ENCODE measurements at places on chromosomes 4 and X.

- no peak for DNase-seq
Observed at GRCh38 chr4:38128478-38129459, 168.6 kb downstream of the PTTG2 start.

DNA sequence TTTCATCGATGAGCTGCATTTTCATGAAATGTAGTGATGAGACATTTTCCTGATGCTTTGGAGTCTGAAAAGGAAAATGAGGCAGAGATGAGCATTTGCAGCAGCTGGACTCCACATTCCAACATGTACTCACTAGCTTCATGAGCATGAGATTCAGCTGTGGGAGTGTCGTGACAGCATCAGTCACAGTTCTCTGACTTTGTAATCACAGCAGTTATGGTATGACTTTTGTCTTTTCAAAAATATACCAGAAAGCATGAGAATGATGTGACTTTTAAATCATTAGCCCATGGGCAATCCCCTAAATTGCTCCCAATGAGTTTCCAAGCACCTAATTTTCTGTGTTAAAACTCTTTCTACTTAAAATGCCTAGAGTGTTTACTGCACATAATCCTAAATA lies 18.3 kb upstream of the MSL3 start:
- DNase-seq, result no peak

DNA sequence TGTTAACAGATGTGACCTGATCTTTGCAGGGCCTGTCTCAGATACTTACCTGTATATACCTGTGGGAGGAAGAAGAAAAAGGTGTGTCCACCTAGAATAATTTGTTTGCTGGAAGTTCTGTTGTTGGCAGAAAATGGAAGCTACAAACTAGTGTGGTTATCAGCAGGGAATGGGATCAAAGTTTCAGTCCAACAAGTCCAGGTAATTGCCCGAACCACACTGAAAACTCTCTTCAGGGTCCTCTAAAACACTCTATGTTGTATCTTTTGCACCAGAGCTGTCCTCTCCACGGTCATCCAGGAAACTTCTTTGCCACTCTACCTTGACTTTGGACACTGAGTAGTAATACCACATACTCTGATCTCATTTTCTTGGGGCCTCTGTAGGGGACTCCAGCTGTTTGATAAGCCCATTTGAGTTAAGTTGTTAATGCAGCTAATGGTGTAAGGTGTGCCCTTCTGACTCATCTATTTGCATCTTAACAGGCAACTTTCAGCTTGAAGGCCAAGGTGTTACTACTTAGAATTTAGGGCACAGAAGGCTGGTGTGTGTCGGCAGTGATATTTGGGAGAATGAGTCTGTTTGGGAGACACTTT lies 38.7 kb upstream of the GATB start:
- DNase-seq, result no peak

DNA sequence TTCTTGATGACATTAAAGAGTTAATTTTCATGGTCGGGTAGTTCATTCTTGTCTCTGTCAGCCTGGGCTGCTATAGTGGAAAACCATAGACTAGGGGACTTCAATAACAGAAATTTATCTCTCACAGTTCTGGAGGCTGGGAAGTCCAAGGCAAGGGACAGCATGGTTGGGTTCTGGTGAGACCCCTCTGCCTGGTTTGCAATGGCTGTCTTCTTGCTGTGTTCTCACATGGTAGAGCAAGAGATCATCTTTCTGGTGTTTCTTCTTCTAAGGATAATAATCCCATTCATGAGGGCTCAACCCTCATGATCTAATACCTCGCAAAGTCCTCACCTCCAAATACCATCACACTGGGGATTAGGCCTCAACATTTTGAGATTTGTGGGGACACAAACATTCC lies 50.1 kb downstream of the RHOH start:
- DNase-seq, result no peak

GRCh38 chr4:71296945-71297344 lies 41.9 kb upstream of the SLC4A4 start:
- peak; percentile 24 for DNase-seq

DNA sequence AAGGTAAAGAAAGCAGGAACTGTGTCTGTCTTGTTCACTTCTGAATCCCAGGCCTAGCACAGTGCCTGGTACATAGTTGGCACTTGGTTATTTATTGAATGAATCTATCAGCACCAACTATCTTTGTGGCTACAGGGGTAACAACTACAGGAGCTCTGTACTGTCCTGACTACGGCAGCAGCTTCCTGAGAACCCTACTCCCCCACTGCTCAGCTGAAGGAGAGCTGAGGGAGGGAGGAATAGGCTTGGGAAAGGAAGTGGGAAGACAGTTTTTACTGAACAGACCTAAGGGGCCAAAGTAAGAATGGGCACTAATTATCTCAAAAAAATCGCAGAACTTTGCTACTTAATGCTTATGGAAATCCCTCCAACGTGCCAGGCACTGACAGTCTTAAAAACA lies 156.1 kb upstream of the RAPGEF2 start:
- DNase-seq, result no peak

DNA sequence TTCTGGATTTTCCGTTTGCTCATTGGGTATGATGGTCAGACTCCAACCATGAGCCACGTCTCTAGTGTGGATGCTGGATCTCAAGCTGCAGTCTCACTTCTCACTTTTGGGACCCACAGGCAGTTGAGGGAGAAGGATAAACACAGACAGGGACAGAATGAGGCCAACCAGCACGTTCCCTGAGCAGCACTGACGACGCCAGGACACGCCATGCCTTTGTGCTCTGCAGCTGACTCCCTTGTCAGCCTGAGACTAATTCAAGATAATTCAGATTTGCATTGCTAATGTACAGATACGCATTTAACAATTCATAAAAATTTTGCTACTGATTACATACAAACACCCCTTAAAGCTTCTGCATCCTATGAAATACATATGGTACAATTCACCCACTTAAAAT lies 106.5 kb downstream of the FAM193A start:
- peak; percentile 10 for DNase-seq

DNA sequence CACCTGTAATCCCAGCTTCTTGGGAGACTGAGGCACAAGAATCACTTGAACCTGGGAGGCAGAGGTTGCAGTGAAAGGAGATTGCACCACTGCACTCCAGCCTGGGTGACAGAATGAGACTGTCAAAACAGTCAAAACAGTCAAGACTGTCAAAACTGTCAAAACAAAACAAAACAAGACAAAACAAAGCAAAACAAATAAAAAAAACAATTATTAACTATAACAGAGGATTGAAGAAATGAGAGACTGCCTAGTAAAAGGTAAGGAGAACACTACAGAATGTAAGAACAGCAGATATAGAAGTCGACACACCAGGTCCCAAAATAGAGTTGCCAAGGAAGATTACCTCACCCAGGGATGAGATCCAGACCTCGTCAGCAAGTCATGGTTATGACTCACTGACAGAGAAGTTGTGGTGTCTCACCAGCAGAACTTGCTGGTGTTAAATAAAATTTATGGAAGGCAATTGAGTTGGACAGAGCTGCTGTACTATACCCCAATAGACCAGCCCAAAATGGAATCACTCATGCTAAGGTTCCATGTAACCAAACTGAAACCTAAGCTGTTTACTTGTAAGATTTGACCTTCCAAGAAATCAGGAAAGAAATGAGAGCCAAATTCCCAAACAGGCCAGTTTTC lies 32.1 kb upstream of the GK start:
- no peak for DNase-seq

DNA sequence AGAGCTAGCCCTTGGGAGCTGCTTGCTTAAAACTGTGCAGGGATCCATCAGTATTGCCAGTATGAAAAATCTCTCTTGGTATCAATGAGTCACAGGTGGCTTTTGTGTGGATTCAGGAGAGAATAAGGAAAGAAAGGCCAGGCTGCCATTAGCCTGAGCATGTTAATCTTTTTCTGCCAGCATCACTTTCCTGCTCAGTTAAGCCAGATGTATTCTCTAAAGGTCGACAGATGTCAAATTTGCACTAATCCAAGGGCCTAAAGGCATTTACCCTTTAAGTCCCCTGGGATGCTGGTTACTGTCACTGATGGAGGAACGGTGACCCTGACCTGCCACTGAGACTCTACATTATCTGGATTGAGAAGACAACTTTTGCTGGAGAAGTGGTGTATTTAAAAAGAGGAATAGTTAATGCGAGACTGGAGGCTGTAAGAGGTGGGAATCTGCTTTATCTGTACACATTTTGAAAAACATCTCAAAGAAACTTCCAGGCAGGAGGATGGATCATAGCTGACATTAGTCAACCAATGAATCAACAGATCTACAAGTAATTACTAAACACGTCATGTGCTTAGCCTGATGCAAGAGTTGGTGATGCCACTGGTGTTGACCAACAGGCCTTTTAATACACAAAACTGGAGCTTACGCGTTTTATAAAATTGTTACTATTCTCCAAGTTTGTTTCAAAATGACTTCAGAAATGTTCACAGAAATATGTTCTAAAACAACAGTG lies 241.4 kb upstream of the ANXA3 start:
- no peak for DNase-seq

DNA sequence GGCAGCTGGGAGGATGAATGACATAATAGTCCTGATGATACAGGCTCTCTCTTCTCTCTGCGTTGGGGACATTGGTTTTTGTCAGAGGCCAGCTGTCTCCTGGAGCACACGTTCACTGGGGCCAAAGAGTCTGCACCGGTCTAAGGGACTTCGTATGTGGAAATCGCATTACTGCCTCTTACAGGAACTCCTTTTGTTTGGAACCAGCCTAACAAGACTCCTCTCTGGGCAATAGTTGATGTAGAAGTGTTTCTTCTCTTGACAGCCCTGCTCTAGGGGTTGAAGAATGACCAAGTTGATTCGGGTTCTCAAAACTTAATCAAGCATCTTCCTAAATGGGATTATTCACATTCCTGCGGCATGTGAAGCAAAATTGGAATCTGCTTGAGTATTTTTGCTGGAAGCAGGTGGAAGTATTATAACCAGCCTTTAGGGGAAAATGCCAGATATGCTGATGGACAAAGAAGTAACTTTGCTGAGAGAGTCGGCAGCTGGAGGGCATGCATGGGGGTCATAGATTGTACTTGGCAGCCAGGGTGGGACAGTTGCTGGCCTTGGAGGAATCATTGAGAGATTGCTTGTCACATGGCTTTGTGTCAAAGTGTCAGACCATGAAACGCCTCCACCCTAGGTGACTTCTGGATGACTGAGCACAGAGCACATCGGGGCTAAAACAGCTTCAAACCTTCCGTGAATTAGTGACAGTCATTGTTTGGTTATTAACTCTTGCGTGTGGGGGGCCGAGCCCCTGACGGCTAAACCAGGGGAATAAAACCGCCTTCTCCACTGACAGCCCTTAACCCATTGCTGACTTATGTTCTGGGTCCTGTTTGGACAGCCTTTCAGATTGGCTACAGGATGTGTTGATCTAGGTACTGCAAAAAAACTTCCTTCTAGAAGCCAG lies 34.4 kb upstream of the SLC34A2 start:
- no peak for DNase-seq

- no peak for DNase-seq
Observed at GRCh38 chr4:106034751-106035150, 139.5 kb downstream of the NPNT start.

- no peak for DNase-seq
Observed at GRCh38 chrX:31461266-31461665, 389.4 kb upstream of the FTHL17 start.

GRCh38 chr4:28250646-28251045 lies 1390.0 kb downstream of the STIM2 start:
- no peak for DNase-seq

DNA sequence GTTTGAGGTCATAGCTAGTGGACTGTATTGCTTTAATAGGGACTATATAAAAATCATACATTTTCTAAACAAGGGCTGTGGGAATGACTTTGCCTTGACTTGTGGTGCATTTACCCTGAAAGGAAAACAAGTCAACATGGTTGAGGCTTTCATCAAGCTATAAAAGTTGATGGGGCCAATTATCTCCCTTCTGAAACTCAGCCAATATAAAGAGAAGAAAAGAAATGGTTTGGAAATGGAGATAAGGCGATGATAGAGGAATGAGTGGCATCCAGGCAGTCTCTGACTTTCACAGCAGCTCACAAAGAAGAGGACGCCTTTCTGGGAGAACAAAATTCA lies 118.7 kb downstream of the SMARCA1 start:
- DNase-seq, result no peak

- DNase-seq, result no peak
Observed at GRCh38 chr4:147461161-147461560, 19.7 kb upstream of the EDNRA start.

DNA sequence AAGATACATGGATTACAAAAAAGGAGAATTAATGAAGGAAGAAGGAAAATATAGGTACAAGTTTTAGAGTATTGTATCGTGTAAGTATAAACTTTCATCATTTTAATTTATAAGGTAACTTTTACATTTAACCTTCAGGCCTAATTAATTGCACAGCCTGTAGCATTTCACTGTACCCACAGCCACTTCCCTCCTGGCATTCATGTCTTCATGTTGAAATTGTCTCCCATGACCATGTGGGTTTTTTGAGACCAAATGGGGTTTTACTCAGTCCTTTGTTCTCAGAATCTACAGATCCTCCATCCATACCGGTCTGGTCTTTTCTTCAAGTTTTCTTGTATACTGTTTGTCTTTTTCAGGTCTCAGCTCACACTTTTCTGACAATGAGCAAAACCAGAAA lies 194.3 kb upstream of the CLNK start:
- no peak for DNase-seq

Measured in testis (tissue), 5 donors.